Mesothelial cell of epicardium (in vitro differentiated cells): ENCODE measurements at places on chromosomes 13 and 19.

DNA sequence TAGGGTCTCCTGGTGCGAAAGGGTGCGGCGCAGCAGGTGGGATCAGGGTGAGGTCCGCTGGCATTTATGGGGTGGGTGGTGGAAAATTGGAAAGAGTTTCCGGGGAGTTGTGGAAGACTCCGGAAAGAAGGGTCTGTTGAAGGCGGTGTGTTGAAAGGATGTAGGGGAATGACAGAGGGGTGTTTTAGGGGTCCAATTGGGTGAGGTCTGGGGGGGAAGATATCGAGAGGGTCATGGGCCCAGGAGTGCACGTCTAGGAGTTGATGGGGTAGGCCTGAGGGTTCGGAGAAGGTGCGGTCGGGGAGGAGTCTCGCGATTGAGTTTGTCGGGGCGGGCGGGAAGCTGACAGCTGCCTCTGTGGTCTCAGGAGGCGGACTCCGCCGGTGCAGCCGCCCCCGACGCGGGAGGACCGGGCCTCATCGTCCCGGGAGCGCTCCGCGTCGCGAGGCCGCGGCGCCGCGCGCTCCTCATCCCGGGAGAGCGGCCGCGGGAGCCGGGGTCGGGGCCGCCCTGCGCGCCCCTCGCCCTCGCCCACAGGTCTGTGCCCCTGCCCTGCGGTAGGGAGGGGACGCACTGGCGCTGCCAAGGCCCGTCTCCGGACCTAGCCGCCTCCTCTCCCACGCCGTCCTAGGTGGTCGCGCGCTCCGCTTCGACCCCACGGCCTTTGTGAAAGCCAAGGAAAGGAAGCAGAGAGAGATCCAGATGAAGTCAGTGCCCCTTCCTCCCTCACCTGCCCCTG lies 7.0 kb downstream of the PGLYRP1 start:
- no peak for DNase-seq

DNA sequence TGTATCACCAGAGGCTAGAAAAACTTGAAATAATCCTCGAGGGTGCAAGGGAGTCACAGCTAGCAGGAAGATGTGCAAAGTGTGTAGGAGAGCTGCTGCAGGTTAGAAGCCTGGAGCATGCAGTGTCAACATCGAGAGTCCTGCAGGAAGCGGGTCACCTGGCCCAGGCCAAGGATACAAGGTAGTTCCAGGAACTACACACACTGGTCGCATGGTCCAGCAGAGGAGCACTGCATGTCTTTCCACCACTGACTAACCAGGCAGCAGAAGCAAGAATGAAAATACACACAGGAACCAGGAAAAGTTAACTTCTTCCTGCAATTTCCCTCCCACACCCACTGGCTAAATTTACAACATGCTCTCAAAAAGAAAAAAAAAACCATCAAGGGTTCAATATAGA lies 36.0 kb upstream of the MIR17HG start:
- no peak for DNase-seq

- DNase-seq, result peak; percentile 39
These were observed 99.0 kb upstream of the TSHZ3 start for GRCh38 chr19:31448221-31448657.

DNA sequence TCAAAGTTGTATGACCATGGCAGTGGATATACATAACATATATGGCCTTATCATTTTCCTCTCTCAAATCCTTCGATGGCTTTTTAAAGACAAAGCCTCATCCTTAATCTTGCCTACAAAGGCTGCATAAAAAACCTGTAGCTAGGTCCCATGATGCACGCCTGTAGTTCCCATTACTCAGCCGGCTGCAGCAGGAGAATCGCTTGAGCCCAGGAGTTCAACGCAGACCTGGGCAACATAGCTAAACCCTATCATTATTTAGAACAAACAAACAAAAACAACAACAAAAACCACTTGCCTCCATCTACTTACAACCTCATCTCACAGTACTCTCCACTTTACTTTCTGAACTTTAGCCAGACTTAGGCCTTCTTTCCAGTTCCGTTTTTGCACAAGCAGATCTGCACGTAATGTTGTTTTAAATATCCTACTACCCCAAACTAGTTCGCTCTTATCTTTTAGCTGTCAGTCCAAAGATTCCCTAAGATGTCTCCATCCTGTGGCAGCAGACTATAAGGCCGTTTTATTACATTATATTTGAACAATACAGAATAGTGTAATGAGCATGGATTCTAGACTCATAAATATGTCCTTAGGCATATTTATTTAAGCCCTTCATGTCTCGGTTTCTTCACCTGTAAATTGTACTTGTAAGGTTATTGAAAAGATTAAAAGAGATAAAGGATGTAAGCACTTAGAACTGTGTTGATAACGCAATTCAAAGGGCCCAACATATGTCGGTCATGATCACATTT lies 969 bp upstream of the POMP start:
- no peak for DNase-seq
